Tibial nerve (tissue), 4 donors: ENCODE measurements at places on chromosomes 2 and 18. TPM values are rescaled to one million over a fixed set of nuclear protein-coding genes. Genes with fewer than 3 reads are reported as not detected.

CCDC148 gene
- total RNA-seq: 1.8 TPM

GREB1L gene
- total RNA-seq: 6.9 TPM

- DNase-seq: no peak
Observed at GRCh38 chr2:133892352-133892913, 324.2 kb upstream of the NCKAP5 start.

- no peak for DNase-seq
Observed at GRCh38 chr2:142741764-142742269, 135.6 kb upstream of the KYNU start.

GRCh38 chr2:40967451-40967850 is 515.6 kb upstream of the SLC8A1 start:
- DNase-seq: no peak
